ENCODE measurements at places on chromosomes 7 and 10.

DNA sequence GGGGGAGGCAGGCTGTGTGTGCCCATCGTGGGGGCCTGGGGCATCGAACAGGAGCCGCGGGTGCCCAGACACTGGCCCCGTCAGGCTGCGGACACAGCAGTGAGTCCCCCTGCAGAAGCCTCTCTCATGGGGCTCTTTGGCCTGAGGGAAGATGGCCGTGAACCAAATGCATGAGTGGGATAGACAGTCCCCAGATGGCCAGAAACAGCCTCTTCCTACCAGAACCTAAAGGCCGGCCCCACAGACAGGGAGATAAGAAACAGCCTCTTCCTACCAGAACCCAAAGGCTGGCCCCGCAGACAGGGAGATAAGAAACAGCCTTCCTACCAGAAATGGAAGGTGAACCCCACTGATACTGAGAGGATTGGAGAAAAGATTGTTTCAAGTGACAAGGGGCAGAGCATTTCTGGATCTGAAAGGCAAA, 16.6 kb downstream of the IDI2 start:
- DNase-seq, result no peak

GRCh38 chr10:34010891-34011290, 676.4 kb upstream of the NRP1 start:
- DNase-seq, result no peak

DNA sequence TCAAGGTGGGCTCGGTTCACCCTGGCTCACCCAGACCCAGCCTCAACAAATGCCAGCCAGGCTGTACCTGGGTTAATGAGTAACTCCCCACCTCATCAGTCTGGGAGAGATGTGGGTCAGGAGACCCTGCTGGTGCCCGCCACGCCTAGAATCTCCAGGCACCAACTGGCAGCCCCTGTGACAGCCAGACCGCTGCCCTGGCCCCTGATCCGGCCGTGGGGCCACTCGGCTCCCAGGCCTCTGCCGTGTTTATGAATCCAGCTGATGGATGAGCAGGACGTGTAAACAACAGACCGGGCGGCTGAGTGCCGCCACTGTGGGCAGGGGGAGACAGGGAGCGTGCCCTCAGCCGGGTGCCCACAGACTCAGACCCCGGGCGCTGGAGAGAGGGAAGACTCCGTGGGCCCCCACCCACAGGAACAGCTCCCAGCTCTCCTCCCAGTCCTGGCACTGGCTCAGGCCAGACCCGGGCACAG, 34.0 kb upstream of the PDGFA start:
- no peak for DNase-seq

GRCh38 chr10:124587811-124588211, 126.2 kb downstream of the LHPP start:
- DNase-seq, result no peak

GRCh38 chr7:96784597-96784996, 75.0 kb upstream of the SEM1 start:
- no peak for DNase-seq

DNA sequence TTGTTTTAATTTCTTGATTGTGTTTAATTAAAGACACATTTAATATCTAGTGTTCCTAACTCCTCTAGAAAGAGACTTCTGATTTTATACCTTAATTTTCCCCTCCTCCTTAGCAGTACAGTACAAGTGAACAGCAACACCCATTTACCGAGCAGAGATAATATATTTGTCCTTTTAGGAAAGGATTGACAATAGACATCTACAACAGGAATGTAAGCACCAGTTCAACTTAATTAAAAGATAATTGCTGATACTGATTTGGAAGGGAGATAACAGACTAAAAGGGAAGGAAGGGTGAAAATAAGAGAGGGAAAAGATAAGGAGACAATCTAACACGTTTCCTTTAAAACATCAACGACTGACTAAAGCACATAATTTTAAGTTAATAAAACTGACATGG, 119.3 kb downstream of the SRPK2 start:
- no peak for DNase-seq

DNA sequence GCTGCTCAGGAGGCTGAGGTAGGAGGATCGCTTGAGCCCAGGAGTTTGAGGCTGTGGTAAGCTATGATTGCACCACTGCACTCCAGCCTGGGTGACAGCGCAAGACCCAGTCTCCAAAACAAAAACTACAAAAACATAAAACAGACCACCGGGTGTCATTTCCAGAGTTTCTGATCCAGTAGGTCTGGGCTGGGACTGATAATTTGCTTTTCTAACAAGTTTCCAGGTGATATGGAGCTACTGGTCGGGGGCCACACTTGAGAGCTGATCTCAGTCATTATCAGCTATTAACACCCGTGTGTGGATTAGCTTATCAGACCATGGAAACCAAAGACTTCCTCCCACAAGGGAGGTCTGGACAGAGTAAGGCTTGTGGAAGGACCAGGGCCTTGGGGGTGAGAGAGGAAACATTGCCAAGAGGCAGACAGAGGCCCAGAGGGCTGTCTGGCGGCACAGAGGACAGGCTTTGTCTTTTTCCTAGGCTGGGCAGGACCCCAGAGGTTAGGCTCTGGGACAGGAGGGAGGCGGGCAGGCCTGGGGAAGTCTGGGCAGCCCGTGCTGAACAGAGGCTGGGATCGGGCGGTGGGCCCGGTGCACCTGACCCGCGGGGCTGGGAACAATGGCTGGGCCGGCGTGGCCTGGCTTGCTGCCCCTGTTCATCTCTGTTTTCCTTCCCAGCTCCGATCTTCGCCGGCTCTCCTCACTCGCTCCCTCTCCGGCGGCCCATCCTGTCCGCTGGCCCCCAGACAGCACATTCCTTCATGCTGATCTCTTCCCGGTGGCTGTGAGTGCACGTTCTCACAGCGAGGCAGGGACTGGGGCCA, 25.2 kb downstream of the TMEM270 start:
- no peak for DNase-seq

DNA sequence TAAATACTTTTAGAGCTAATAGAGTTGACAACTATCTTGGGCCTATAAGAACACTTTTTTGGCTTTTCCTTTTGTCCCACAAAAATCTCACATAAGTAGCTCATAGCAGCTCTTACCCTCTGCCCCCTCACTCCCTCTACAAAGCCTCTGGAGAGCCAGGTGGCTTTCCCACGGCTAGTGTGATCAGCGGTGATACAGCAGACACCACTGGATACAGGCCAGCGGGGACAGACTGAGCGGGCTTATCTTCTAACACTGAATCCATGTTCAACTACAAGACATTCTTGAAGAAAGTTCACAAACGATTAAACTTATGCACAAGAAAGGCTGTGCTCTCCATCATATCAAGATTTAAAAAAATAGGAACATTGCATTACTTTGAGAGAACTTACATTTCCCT, 377.2 kb downstream of the PARD3 start:
- DNase-seq, result no peak

DNA sequence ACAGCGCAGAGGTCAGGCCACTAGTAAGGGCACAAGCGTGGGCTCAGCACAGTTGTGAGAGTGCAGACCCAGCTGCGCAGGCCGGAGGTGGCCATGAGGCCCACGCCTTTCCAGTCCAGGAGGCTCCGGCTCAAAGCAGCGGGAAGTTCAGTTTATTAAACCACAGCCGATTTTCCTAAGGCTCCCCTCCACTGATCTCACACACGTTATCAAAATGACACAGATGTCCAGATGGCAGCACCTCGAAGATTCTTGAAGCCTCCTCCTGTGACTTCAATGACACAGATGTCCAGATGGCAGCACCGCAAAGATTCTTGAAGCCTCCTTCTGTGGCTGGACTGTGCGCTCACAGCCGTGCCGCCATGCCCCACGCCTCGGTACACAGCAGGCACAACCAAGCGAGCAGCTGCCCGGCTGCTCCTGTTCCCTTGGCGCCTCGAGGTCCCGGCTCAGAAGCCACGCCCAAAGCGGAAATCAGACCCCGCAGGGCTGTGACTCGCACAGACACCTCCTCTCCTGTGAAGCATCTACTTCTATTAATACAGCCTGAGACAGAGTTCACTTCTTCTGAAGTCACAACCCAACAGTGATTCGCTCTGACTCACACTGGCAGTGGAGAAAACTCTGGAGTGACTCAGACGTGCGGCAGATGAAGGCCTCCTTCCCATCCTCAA, 122.7 kb downstream of the MAD1L1 start:
- DNase-seq, result no peak

GRCh38 chr7:1925973-1926907, 256.2 kb downstream of the ELFN1 start:
- no peak for DNase-seq

DNA sequence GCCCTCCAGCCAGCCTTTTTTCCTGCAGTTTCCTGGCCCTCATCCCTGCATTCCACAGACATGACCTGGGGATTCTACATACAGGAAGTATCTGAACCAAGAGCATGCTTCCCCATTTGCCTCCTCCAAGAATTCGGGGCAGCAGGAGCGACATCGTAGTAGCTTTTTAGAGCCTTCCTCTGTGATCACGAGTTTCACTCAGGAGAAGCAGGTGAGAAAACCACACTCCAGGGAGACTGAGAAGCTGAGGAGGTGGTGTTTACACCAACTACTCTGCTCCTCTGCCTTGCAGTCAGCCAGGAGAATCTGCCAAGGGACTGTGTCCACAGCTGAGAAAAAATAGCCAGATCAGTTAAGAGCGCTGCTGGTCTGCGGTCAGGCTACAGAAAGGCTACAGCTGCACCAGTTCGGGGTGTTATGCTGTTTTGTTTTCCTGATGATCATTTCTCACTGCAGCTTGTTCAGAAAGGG, 54.1 kb downstream of the HSPA12A start:
- DNase-seq, result no peak

GRCh38 chr10:76124280-76124679, 692.9 kb downstream of the LRMDA start:
- no peak for DNase-seq

- no peak for DNase-seq
Measured at GRCh38 chr7:55588379-55588699, 16.0 kb upstream of the VOPP1 start.

- no peak for DNase-seq
Measured at GRCh38 chr7:83161899-83162401, 734 bp downstream of the PCLO start.

DNA sequence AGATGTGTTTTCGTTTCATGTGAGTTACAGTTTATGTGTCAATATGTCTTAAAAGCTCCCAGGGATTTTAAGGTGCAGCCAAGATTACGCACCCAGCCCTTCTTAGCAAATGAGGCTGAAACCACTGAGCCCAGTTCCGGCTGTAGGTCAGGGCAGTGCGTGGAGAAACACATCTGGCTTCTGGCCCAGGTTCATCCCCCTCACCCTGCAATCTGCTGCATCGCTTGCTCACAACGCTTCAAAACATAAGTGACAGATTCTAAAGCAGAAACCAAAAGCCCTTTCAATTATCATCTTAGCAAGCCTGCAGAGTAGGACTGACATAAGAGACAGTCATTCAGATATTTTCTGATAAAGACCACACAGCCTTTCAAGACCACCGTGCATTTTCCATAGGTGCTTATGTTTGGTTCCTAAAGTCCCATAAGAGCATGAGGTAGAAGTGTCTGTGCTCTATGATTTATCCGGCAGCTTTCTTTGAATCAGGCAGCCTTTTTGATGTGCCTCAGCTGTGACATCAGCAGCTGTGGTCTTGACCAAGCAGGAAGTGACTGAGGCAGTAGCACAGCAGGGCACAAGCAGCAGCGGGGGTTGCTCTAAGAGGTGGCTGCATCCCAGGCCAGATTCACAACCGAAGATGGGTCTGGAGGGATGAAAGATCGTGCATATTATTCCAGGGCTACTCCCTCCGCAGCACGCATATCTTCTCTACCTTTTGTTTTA, 72.1 kb upstream of the LYZL2 start:
- DNase-seq, result no peak

DNA sequence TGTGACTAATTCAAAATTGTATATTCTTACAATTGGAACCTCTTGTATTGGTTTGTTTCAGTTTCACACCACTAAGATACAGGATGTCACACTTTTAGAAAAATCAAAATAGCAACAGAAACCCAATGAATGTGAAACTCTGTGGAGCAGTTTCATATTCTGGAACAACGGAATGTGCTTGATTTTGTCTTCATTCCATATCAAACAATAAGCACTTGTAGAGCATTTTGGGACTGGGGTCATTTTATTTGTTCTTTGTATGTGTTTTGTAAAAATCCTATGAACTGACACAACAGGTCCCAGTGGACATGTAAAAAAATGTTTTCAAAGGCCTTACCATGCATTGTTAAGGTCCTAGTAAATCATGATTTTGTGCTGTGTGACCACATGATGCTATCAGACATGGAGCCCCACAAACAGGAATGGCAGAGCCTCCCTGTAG, 123.1 kb downstream of the DKK1 start:
- DNase-seq, result no peak

DNA sequence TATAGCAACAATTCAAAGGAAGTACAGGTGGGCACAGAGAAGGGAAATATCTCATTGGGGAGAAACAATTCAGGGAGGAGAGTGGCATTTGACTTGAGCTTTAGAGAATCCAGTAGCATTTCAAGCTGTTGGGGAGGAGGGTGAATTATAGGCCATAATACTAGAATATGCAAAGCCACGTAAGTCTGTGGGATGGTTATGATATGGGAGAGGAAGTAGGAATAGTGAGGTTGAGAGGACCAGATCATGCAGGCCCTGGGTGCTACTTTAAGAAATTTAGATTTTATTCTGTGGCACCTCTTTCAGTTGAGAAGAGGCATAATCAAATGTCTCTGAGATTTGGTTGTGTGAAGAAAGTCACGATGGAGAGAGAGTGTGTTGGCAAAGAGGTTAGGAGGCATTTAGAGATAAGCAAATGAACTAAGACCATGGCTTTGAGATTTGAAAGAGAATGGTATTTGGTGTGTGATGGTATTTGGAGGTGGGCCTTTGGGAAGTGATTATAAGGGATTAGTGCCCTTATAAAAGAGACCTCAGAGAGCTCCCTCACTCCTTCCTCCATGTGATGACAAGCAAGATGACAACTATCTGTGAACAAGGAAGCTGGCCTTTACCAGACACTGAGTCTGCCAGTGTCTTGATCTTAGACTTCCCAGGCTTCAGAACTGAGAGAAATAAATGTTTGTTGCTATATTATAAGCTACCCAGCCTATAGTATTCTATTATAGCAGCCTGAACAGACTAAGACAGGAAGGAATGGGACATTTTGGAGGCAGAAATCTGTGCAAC, 15.1 kb downstream of the ADD3 start:
- DNase-seq, result no peak

- no peak for DNase-seq
Measured at GRCh38 chr10:62899311-62899710, 83.1 kb upstream of the EGR2 start.

DNA sequence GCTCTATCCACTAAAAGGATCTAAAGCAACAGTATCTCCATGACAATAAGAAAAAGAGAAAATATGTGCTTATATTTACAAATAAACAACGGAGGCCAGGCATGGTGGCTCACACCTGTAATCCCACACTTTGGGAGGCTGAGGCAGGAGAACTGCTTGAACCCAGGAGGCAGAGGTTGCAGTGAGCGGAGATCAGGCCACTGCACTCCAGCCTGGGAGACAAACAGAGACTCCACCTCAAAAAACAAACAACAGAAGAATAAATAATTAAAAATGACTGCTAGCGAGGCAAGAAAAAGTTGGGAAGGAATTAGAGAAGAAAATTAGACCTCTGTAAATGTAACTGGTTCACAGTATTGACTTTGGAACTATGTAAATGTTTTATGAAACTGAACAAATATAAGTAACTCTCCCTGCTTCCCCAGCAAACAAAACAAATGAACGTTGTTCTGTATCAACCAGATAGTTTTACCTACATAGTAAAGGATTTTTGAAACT, 17.1 kb downstream of the TRIM24 start:
- DNase-seq, result no peak
